ENCODE measurements at places on chromosomes 2 and 18.

DNA sequence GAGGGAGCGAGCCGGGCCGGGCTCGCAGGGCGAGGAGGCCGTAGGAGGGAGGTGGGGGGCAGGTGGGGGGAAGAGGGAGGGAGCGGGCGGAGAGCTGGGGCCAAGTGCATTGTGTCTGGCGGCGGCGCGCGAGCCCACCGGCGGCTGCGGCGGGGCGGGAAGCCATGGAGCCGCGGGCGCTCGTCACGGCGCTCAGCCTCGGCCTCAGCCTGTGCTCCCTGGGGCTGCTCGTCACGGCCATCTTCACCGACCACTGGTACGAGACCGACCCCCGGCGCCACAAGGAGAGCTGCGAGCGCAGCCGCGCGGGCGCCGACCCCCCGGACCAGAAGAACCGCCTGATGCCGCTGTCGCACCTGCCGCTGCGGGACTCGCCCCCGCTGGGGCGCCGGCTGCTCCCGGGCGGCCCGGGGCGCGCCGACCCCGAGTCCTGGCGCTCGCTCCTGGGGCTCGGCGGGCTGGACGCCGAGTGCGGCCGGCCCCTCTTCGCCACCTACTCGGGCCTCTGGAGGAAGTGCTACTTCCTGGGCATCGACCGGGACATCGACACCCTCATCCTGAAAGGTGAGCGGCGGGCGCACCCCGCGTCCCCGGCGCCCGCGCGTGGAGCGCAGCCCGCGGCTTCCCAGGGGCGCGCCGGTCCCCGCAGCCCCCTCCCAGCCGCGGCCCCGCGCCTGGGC lies at the start of gene TMEM178A:
Gene TMEM178A, plus strand, starts transcription at position 107 of the 680 bp plus-strand sequence. Its CDS starts 58 bp downstream, at position 165.
- no peak for DNase-seq

DNA sequence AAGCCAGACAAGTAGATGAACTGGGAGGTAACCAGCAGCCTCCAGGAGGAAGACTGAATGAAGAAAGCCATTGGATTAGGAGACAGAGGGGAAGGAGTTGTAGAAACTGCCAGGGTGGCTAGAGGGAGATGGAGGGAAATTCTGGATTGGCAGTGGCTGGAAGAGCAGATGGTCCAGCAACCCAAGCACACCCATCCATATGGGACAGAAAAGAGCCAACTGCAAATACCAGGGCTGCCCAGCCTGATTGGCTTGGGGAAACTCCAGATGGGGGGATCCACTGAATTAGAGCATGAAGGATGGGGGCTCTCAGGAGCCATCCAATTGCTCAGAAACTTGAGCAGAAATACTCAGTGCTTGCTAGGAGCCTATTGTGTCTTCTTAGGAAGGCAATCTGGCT lies 173.5 kb upstream of the EPB41L3 start:
- DNase-seq = no peak

DNA sequence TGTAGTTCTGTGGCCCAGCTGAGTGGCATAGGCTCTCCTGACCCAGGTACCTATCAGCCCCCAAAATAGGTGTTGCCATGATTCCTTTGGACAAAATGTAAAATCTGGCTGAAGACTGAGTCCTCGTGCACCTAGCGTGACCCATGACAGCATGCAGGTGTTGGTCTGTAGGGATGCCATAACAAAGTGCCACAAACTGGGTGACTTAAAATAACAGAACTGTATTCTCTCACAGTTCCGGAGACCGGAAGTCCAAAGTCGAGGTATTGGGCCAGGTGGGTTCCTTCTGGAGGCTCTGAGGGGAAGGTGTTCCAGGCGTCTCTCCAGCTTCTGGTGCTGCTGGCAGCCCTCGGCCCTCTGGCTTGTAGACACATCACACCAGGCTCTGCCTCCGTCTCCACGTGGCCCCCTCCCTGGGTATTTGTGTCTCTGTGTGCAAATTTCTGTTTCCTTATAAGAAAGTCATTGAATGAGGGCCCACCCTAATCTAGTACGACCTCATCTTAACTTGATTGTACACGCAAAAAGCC lies 34.5 kb downstream of the LRRFIP1 start:
- no peak for DNase-seq

GRCh38 chr2:56217106-56217505 lies 33.3 kb downstream of the CCDC85A start:
- DNase-seq = no peak

- DNase-seq = no peak
These were observed 15.5 kb upstream of the SIX2 start for GRCh38 chr2:45024600-45025291.

- DNase-seq = no peak
These were observed 339.2 kb downstream of the ARHGAP15 start for GRCh38 chr2:143468341-143468888.

DNA sequence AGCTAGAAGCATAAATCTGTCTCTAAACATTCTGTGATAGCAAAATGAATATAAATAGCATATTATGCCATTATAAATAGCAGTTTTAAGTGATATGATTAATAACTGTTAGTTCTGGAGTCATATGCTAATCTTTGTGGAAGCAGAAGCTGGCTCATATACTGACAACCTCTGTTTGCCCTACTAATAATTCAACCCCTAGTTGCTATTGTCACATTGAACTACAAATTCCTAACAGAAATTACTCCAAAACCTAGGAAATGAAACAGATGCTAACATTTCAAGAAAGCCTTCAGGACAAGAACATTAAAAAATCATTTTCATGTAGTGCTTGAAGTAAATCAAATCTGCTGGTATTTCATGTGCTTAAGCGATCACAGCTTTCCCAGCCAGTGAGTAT lies 28.2 kb downstream of the CALCRL start:
- DNase-seq = no peak

DNA sequence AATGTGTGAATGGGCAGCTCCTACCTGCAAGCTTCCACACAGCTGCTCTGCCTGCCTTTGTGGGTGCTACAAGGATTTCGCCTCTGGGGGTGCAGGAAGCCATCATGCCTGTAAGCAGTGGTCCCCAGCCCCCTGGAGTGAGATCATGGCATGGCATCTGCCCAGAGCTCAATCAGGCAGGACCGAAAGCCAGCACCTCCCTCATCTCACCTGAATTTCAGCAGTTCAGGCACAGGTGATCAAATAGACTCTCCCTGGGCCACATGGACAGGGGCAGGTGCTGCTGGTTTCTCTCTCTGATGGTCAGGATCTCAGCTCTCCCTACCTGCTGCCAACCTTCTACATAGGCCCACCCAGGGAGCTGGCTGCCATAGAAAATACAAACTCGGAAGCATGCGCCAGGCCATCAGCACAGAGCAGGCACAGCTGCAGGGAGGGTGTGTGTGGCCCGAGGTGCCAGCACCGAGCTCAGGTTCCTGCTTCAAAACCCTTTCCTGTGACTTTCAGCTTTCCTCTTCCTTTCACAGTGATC lies 133.2 kb upstream of the ID2 start:
- no peak for DNase-seq

DNA sequence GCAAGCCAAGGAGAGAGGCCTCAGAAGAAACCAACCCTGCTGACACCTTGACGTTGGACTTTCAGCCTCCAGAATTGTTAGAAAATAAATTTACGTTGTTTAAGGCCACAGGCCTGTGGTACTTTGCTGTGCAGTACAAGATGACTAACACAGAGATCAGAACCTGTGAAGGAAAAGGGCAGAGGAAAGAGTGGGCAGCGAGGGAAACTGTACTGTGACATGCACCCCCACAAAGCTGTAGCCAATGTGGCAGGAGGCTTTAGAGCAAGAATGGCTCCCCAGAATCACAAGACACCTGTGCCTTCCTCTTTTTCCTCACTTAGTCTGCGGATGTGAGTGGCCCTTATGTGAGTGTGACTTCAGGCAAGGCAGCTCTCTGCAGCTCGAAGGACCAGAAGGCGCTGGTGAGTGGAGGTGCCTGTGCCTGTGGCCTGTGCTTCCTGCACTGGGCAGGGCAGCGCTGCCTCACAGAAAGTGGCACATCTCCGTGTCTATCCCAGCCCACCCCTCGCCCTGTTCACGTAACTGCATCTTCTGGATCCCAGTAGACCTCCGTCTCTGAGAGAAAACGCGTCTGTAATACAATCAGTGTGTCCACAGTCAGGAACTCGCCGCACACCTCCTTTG lies 89.5 kb downstream of the MRPS9 start:
- no peak for DNase-seq

GRCh38 chr2:213429516-213429915 lies 145.3 kb downstream of the SPAG16 start:
- DNase-seq = no peak

DNA sequence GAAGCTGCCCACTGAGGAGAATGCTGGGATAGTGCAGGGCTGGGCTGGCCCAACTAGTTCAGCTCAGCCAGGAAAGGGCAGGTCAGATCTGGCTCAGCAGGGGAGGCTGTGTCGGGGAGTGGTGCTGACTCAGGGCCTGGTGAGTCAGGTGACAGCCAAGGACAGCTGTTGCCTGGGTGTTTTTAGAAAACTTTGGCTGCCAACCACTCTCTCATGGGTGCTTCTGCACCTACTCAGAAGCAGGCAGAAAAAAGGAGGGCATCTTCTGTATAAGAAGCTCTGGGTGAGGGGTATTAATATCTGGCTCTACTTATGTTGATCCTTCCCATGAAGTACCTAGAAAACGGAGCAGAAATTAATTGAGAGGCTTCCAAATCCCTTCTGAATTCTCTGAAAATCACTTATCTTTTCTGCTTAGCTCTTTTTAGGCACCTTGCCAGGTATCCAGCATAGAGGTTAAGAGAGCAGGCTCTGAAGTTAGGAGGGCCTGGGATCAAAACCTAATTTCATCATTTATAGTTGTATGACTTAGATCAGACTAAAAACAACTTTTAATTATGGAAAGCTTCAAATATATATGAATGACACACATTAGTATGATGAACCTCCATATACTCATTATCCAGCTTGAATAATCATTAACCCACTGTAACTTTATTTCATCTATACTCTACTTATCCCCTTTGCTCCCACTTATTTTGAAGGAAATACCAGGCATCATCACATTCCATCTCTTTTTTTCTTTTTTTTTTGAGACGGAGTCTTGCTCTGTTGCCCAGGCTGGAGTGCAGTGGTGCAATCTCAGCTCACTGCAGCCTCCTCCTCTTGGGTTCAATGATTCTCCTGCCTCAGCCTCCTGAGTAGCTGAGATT lies 15.5 kb upstream of the RAB10 start:
- DNase-seq = no peak

DNA sequence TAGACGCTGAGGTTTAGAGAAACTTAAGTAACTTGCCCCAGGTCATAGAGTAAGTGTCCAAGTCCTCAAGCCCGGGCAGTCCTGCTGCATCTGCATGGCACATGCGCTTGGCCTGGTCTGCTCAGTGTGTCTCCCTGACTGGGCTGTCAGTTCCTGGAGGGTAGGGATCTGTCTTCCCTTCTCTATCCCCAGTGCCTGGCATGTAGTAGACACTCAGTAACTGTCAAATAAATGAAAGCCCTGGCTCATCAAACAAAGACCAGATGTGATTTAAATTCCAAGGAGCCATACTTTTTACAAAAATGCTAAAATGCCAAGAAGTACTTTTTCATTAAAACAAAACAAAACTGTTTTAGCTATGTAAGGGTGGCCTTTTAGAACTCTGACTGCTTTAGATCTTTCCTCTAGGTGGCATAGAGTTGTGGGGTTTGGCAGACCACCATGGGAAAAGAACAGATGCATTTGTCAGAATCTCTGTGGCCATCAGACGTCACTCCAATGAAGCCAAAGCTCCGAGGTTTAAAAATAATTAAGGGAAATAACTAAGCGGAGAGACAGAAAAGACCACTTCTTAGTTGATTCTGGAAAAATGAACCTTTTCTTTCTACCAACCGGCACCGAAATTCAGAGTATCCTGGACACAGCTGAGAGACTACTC lies 34.0 kb downstream of the EPAS1 start:
- DNase-seq = no peak

DNA sequence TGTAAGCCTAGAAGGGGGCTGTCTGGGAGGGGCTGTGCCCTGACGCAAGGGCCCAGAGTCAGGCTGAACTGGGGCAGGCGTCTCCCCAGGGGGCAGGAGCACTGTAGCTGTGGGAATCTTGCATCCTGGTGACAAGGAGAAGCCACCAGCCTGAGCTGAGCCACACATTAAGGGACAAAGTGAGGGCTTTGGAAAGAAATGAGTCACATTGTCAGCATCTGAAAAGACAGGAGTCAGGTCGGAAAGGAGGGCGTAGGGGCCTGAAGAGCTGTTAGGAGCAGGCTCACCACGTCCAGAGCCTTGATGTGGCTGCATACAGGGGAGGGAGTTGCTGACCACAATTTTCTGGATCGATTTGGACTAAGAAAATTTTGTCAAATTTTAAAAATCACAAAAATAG lies 298.6 kb downstream of the CYP26B1 start:
- no peak for DNase-seq

- DNase-seq = no peak
These were observed 82.0 kb upstream of the SLC66A3 start for GRCh38 chr2:11073251-11073650.

DNA sequence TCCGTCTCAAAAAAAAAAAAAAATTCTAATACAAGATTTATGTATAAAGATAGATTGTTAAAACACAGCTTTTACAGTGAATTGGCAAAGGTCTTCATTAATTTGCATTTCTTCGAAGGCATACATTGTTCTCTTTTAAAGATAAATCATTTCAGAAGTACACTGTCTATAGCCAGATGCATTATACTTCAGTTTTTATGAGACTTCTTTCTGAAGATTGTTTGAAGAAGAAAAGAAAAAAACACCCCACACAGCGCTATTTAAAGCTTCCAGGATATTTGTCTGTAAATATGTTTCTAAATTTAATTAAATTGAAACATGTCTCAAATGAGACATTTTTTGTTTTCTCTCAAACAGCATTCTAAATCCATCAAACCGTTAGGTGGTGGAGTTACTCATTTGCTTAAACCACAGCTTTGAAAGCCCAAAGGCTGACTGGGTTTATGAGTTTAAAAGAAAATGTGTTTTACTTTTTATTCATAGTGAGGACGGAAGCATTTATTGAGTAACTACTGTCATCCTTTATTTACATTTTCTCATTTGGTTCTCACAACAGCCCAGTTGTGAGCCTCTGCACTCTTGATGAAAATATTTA lies 42.4 kb upstream of the C1GALT1C1L start:
- DNase-seq = no peak

GRCh38 chr2:43226558-43226954 lies at the start of gene ZFP36L2:
ZFP36L2 (minus strand) TSS chr2:43226606; CDS start chr2:43226315, 291 bp downstream.
- peak; percentile 88 for DNase-seq

GRCh38 chr18:60485201-60485600 lies 112.6 kb upstream of the MC4R start:
- no peak for DNase-seq

DNA sequence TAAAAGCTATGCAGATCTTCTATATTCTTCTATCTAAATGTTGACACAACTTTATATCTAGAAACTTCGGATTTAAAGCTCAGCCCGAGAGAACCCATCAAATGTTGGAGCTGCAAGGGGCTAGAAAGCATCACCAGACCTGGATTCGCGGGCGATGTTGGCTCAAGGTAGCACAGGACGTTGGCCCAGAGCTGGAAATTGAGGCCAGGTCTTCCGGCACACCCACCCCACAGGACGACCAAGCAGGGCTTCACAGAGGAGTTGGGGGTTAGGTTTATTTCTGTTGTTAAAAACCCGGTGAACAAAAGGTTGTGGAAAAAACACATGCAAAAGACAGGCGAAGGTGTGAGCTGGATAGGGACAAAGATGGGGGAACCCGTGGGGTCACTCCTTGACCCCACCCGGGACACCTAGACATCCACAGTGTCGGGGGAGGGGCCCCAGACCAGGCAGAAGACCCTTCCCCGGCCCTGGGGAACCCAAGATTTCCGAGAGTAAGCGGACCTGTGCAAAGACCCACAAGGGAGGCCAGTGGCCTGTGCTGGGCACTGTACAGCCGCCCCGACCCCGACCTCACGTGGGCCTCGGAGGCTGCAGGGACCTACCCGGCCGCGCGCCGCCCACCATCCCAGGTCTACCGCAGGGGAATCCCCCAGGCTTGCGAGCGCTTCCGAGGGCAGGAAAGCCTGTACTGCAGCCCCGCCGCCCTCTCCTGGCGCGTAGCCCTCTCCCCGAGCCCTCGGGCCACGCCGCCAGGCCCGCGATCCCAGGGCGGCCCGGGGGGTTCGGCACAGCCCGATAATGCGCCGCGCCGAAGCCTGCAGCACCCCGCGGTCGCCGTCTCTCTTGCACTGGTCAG lies 1.8 kb upstream of the AGBL5 start:
- peak; percentile 53 for DNase-seq
